ENCODE measurements at places on chromosomes 6 and 20. TPM values are rescaled to one million over a fixed set of nuclear protein-coding genes. Genes with fewer than 3 reads are reported as not detected.

NKAPL gene
- not detected for polyA plus RNA-seq

GPX5 gene
- polyA plus RNA-seq = not detected

HLA-DQB1 gene
- 6.1 TPM for polyA plus RNA-seq

SMOC2 gene
- polyA plus RNA-seq = not detected

RAET1E gene
- polyA plus RNA-seq = not detected

ARHGAP40 gene
- polyA plus RNA-seq = not detected

SRSF12 gene
- polyA plus RNA-seq = 0.20 TPM

SLC24A3 gene
- not detected for polyA plus RNA-seq

GNL1 gene
- 37.9 TPM for polyA plus RNA-seq

AHCY gene
- polyA plus RNA-seq = 23.4 TPM

ENPP5 gene
- 0.14 TPM for polyA plus RNA-seq
